H9 (cell line): ENCODE measurements at places on chromosomes 6 and 20. TPM values are rescaled to one million over a fixed set of nuclear protein-coding genes. Genes with fewer than 3 reads are reported as not detected.

- no peak overlapping the region for H3K4me3 ChIP-seq
- H3K27ac ChIP-seq = no peak overlapping the region
- H3K27me3 ChIP-seq = no peaks in the 10 kb centered on the region
- H3K36me3 ChIP-seq = no peaks in the 10 kb centered on the region
- no peaks in the 10 kb centered on the region for H3K4me1 ChIP-seq
These were observed 117.8 kb upstream of the GMDS start for GRCh38 chr6:2363211-2363610.

DNA sequence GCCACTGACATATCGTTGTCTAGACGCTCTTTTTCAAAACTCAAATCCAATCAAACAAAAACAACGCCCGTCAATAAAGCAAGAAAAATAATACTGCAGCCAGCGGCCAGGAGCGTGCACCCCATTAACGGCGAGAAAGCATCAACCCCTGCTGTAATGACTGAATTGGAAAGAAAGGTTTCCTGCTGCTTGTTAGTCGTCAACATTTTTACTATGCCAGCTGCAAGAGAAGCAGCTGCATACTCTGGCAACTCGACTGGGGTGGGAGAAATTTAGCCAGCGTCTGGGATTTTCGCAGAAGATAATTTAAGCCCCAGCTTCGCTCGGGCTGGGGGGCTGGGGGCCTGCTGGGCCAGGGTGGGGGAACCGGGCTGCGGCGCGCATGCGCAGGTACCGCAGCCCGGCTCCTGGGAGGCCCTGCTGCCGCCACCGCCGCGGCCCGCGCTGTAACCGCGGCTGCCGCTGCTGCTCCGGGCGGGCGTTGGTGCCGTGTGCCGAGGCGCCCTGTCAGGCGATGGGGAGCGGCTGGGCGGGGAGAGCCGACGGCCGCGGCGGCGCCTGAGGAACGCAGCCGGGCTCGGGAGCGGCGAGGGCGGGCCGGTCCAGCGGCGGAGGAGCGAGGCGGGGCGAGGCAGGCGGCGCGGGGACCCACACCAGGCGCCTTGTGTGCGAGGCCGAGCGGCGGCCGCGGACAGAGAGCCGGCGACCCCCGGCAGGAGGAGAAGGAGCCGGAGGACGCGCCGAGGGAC is 732 bp upstream of the STXBP5 start:
- no peak overlapping the region for H3K27ac ChIP-seq
- no peaks in the 10 kb centered on the region; the same call in 1 of the 2 replicates for H3K4me1 ChIP-seq
- H3K36me3 ChIP-seq = no peaks in the 10 kb centered on the region
- no peaks in the 10 kb centered on the region for H3K27me3 ChIP-seq
- peak; percentile 59 for DNase-seq
- H3K4me3 ChIP-seq = peak overlapping the region; percentile 76

- DNase-seq = no peak
- no peaks in the 10 kb centered on the region for H3K27me3 ChIP-seq
- no peak overlapping the region for H3K4me3 ChIP-seq
- no peak overlapping the region for H3K27ac ChIP-seq
- peaks cover 2% of the 10 kb centered on the region; the same call in 1 of the 2 replicates for H3K36me3 ChIP-seq
These were observed 18.2 kb downstream of the AKAP12 start for GRCh38 chr6:151257985-151258445.

DNA sequence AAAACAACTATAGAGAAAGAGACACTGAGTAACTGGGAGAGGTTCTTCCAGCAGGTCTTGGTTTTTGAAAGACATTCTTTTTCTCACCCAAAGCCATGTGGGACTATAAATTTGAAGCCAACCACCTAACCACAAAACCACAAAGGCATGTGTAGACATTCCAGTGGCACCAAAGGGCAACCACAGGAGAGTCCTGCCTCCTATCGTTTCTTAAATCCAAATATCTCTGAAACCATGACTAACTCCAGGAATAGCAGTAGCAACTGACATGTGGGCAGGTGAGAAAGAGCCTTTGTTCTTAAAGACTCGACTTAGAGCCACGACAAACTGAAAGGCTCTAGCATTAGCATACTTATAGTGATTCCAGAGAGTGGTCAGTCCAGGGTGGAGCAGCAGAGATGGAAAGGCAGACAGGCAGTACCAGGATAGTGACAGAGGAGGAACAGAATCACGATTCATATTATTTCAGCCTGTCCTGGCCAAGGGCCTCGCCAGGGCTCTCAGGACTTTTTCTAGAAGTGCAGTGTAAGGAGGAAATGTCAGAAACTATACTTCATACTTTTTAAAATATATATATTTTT is 9.4 kb upstream of the COL9A1 start:
- H3K27me3 ChIP-seq = no peaks in the 10 kb centered on the region
- no peaks in the 10 kb centered on the region for H3K36me3 ChIP-seq
- H3K4me3 ChIP-seq = no peak overlapping the region
- H3K4me1 ChIP-seq = no peaks in the 10 kb centered on the region

DNA sequence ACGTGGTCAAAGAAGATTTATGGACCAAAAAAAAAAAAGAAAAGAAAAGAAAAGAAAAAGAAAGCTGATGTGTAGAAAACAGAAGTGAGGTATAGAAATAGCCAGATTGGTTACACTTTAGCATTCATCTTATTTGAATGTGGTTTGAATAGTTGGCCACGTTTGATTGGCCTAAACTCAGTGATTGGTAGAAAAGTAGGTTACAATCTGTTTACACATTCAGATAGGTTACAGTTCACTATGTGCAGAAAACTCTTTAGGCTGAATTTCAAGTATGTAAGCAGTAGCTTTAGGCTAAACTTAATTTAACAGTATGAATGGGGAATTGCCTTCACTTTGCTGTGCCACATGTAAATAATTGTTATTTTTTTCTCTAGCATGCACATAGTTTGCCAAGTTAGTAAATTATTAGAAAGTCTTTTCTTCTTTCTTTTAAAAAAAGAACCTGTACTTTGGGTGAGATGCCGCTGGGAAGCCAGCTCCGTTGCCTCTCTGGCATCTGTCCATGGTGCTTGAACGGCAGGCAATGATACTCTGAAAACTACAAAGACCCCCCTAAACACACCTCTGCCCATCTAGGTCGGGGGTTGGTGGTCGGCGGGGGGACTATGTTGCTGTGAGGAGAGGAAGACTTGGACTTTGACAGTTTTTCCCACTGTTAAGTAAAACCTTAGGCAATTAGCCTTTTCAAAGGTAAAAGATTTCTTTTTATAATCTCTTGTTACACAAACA is 173.0 kb downstream of the AIG1 start:
- H3K36me3 ChIP-seq = no peaks in the 10 kb centered on the region
- H3K4me1 ChIP-seq = no peaks in the 10 kb centered on the region
- no peaks in the 10 kb centered on the region for H3K27me3 ChIP-seq
- H3K27ac ChIP-seq = no peak overlapping the region

GRCh38 chr6:128882991-128883611 is at the start of gene LAMA2:
Gene LAMA2, plus strand, starts transcription at chr6:128883138. Its CDS starts 108 bp downstream, at chr6:128883246.
- H3K36me3 ChIP-seq = no peaks in the 10 kb centered on the region
- H3K27me3 ChIP-seq = no peaks in the 10 kb centered on the region
- H3K4me1 ChIP-seq = no peaks in the 10 kb centered on the region; the same call in 1 of the 2 replicates
- peak; percentile 87 for DNase-seq
- peak within 1 kb of the TSS; percentile 77 for H3K4me3 ChIP-seq

GRCh38 chr6:120608826-120609225 is 725.5 kb downstream of the TBC1D32 start:
- no peaks in the 10 kb centered on the region for H3K27me3 ChIP-seq
- no peak for DNase-seq
- H3K36me3 ChIP-seq = no peaks in the 10 kb centered on the region
- no peak overlapping the region for H3K4me3 ChIP-seq
- H3K27ac ChIP-seq = no peak overlapping the region

DNA sequence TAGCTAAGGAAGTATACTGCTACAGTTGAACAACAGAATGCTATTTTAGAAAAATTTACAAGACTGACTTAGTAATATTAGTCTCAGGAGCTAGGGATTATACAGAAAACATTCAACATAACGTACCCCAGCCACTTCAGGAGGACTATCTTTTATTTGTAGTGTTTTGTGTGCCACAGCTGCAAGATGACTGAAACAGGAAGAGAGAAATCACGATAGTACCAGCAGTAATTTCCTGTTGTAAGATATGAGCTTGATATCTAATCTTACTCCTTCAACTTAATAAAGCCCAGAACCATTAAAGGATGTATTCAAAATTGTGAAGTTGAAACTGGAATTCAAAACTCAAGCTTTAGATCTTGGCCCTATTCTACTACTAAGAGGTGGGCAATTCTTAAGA is 42.1 kb downstream of the SLC35A1 start:
- H3K27me3 ChIP-seq = no peaks in the 10 kb centered on the region
- H3K4me1 ChIP-seq = no peaks in the 10 kb centered on the region
- no peak for DNase-seq
- peaks cover 14% of the 10 kb centered on the region; the same call in 2 of the 3 replicates for H3K36me3 ChIP-seq

SIGLEC1 gene
- total RNA-seq = not detected in 2 replicates

DNA sequence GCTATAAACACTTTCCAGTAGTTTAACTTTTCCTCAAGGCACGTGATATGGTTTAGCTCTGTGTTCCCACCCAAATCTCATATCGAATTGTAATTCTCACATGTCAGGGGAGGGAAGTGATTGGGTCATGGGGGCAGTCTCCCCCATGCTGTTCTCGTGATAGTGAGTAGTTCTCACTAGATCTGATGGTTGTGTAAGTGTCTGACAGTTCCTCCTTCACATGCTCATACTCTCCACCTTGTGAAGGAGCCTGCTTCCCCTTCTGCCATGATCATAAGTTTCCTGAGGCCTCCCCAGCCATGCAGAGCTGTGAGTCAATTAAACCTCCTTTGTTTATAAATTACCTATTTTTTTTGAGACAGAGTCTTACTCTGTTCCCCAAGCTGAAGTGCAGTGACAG is 127.9 kb downstream of the DTNBP1 start:
- no peak overlapping the region for H3K27ac ChIP-seq
- peaks cover 20% of the 10 kb centered on the region for H3K36me3 ChIP-seq
- no peak for DNase-seq

- no peak overlapping the region for H3K27ac ChIP-seq
- no peaks in the 10 kb centered on the region for H3K36me3 ChIP-seq
- H3K4me3 ChIP-seq = no peak overlapping the region
These were observed 126.4 kb downstream of the CEP57L1 start for GRCh38 chr6:109221543-109222195.

GRCh38 chr20:11852811-11853210 is 64.9 kb upstream of the BTBD3 start:
- DNase-seq = no peak
- H3K27ac ChIP-seq = no peak overlapping the region
- H3K27me3 ChIP-seq = no peaks in the 10 kb centered on the region
- no peaks in the 10 kb centered on the region for H3K4me1 ChIP-seq
- H3K4me3 ChIP-seq = no peak overlapping the region
- no peaks in the 10 kb centered on the region for H3K36me3 ChIP-seq

DNA sequence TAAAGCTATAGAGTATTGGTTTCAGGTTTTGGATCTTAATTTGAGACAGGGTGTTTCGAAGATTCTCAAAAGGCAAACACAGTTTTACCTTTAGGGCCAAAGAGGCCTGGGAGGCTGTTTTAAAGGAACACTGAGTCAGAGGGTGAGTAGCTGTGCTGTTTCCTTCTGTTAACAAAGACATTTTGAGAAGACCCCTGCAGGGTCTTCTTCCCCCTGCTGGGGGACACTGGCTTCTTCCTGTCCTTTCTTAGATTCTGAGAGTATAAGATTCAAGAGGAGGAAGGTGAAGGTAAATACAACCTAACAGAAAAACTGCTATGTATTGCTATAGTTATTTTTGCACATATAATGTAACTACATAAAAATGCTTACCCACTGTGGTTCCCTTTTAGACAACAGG is 19.0 kb downstream of the HS3ST5 start:
- no peak overlapping the region for H3K4me3 ChIP-seq
- peaks cover 13% of the 10 kb centered on the region for H3K36me3 ChIP-seq
- no peaks in the 10 kb centered on the region for H3K27me3 ChIP-seq
- H3K27ac ChIP-seq = no peak overlapping the region
- no peak for DNase-seq
- H3K4me1 ChIP-seq = peaks cover 14% of the 10 kb centered on the region; the same call in 1 of the 2 replicates

DNA sequence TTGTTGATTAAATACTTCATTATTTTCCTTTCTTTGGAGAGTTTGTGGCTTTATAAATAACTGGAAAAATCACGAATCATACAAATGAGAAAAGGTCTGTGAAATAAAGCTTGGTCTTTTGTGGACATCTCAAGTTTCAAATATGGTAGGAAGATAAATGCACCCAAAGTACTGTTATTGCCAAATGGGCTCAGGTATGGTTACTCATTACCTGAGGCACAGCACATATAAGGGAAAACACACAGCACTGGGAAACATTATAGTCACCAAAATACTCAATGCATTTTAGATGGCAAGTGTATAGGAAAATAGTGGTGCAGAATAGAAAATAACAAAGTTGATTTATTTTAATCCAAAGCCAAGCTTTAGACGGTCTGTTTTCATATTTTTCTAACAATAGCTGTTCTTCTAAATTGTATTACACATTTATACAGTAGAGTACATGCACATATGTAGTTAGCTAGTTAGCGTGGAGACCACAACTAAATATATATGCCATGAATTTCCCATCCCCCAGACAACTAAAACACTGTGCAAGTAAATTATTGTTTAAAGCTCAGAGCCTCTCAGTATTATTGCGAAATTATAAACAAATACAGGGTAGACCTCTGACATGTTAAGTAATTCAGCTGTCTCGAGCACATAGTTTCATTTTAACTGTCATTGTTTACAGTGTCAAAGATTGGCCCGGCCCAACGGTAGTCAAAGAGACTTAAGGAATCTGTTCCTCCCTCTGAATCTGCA is 336.0 kb downstream of the SYNE1 start:
- peak overlapping the region; percentile 97 for H3K4me3 ChIP-seq
- no peaks in the 10 kb centered on the region for H3K27me3 ChIP-seq
- no peak overlapping the region for H3K27ac ChIP-seq
- no peaks in the 10 kb centered on the region for H3K36me3 ChIP-seq
- DNase-seq = no peak
- H3K4me1 ChIP-seq = peaks cover 3% of the 10 kb centered on the region; the same call in 1 of the 2 replicates

DNA sequence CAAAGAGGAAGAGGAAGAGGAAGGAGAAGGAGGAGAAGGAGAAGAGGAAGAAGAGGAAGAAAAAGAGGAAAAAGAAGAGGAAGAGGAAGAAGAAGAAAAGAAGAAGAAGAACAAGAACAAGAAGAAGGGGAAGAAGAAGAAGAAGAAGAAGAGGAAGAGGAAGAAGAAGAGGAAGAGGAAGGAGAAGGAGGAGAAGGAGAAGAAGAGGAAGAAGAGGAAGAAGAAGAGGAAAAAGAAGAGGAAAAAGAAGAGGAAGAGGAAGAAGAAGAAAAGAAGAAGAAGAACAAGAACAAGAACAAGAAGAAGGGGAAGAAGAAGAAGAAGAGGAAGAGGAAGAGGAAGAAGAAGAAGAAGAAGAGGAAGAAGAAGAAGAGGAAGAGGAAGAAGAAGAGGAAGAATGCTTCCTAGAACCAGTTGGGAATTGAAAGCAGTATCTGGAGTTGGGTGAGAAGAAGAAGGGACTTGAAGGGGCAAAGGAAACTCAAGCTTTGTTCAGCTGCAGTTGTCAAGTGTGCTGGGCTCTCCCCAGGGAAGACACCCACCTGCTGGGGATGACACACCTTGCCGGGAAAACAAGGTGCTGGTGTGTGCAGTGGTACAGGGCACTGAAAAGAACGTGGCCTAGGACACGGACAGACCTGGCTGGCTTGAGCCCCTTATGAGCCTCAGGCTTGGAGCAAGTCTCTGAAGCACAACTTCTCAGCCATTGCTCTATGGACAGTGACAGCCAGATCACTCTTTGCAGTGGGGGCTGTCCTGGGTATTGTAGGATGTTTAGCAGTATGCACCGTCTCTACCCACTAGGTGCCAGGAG is 30.1 kb upstream of the ARFGEF2 start:
- no peak for DNase-seq
- no peak overlapping the region for H3K4me3 ChIP-seq
- no peak overlapping the region for H3K27ac ChIP-seq
- H3K4me1 ChIP-seq = no peaks in the 10 kb centered on the region

TRERF1 gene
- total RNA-seq = 18.0 and 19.7 TPM in 2 replicates

- no peak overlapping the region for H3K4me3 ChIP-seq
- H3K4me1 ChIP-seq = peaks cover 20% of the 10 kb centered on the region; the same call in 1 of the 2 replicates
- peaks cover 4% of the 10 kb centered on the region; the same call in 1 of the 2 replicates for H3K36me3 ChIP-seq
- no peak overlapping the region for H3K27ac ChIP-seq
These were observed 378.2 kb upstream of the BTBD3 start for GRCh38 chr20:11539450-11539849.
